ENCODE measurements at places on chromosomes 5 and 9.

- no peak for DNase-seq
These were observed 2.5 kb upstream of the SPRY4 start for GRCh38 chr5:142327111-142327842.

- DNase-seq: no peak
These were observed 95.4 kb upstream of the ERCC6L2 start for GRCh38 chr9:95780121-95780520.

DNA sequence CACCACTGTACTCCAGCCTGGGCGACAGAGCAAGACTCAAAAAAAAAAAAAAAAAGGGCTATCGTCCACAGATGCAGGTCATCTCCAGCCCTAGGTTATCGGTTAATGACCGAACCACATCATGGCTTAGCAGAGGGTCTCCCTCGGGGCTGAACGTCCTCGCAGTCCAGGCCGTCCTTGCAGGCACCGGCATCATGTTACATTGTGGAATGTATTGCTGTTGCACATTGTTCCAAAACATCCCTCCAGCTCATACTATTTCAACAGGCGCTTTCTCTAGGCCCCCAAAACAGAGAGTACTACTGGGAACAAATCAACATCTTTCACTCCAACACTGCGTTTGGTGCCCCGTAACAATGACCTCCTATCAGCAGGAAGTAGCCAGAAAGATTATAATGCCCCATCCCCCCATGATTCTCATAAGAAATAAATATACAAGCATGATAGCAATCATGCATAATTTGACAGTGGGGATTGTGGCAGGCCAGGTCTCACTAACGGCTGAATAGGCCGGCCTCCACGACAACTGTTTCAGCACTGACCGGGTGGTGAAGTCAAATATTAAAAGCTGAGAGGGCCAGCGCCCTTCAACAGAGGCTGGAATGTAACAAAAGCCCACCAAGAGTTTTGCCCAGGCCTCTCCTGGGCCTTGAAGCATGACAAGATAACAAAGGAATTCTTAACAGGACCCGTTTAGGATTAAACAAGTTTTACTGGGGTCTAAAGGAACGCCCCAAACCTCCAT lies 1.1 kb upstream of the LCN9 start:
- no peak for DNase-seq

- peak; percentile 61 for DNase-seq
These were observed 49.5 kb upstream of the SUSD1 start for GRCh38 chr9:112224401-112225289.

DNA sequence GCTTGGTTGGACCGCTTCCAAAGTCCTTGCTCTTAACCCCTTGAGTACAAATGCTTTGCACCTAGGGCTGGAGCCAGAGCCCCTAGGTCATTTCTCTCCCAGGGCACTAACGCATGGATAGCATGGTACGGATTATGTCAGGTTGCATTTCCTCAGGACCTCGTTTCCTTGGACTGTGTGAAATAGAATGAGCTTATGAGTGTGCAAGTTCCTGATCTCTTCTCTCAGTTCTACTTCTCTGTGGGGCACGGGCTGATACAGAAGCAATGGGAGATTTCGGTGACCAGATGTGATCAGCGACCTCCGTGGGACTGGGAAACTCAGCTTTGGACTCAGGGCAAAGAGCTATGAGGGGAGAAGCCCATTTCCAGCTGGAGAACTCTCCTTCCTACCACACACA lies 14.2 kb downstream of the SPARC start:
- DNase-seq: no peak

DNA sequence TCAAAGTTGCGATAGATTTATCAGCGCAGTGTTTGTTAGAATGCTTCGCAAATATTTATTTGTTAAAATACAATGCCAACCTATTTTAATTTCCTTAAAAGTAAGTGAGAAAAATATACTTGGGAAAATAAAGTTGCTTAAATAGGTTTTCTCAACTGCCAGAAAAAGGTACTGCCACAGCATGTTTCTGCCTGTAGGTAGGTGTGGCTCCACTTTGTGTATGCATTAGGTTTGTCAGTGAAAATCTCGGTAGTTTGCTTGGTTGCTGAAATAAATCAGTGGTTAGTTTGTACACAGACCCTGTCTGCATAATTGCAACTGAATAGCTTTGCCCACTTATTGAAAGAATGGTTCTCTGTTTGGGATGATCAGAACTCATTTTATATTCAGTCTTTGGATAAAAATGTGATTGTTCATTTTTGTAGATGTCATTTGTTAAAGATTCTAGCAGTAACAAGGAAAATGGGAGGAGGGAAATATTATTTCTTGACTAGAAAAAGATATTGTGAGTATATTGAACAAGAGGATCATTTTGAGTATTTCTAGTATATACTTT lies 25.7 kb downstream of the C9orf85 start:
- no peak for DNase-seq

DNA sequence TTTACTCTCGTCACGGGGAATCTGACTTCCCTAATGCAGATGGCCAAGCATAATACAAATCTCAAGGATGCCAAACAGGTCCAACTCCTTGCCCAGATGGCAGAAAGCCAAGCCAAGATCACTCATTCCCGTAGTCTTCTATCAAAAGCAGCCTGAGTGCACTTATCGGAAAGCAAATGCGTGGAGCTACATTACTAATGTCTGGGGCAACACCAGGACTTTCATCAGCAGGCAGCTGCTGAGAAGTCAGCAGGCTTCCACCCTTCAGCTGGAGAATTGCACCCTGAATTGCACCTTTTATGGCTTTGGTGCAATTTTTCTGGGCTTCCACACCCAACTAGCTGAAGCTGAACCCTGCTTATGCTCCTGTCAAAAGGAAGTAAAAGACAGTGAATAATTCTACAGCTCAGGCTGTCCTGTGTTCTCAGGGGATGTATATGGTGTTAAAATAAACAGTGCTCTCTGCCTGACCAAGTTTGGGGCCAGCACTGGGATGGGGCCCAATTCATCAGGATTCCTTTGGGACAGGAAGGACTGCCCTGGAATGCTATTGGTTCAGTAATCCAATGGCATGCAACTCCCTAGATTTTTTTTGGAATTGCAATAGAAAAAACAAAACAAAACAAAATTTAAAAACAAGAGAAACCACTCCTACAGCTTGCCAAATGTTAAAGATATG lies 92.6 kb downstream of the DPYSL3 start:
- DNase-seq: no peak

GRCh38 chr9:128420651-128421481 lies at the start of gene CERCAM:
CERCAM (plus strand) TSS chr9:128420857; CDS start chr9:128420878, 21 bp downstream.
- no peak for DNase-seq

GRCh38 chr5:143019157-143019556 lies 249.0 kb downstream of the ARHGAP26 start:
- no peak for DNase-seq

DNA sequence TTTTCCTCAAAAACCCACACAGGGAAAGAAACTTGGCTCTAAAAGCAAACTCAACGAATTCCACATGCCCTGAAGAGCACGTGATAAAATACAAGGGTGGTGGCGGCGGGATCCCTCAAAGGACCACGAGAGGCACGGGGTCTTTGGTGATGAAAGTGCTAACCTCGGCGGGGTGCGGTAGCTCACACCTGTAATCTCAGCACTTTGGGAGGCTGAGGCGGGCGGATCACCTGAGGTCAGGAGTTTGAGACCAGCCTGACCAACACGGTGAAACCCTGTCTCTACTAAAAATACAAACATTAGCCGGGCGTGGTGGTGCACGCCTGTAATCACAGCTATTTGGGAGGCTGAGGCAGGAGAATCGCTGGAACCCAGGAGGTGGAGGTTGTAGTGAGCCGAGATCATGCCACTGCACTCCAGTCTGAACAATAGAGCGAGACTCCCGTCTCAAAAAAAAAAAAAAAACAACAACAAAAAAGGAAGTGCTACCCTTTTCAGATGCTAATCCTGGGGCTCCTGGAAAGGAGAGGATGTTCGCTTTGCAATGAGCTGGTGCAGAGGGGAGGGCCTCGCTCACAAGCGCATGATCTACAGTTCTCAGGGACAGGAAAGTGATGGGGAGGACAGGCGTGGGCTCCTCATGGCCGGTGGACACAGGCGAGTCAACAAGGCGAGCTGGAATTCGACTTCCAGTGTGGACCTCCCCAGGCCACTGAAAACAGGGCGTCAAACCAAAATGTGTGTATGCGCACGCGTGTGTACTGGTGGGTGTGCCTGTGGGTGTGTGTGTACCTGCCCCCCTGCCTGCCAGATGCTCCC lies 54.1 kb downstream of the USP20 start:
- no peak for DNase-seq

GRCh38 chr5:66981266-66982055 lies 215.1 kb downstream of the CD180 start:
- DNase-seq: no peak

- DNase-seq: no peak
These were observed 139.6 kb downstream of the GABRB2 start for GRCh38 chr5:161406880-161407279.

DNA sequence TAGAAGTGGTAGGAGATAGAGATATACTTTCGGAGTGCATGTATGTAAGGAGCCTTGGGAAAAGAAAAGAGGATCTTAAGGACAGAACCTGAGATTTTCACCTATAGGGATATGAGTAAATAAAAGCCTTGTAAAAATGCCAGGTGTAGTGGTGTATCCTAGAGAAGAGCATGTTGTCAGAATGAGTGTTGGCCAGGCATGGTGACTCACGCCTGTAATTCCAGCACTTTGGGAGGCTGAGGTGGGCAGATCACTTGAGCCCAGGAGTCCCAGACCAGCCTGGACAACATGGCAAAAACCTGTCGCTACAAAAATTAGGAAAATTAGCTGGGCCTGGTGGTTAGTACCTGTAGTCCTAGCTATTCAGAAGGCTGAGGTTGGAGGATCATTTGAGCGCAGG lies 76.0 kb downstream of the IPO11 start:
- no peak for DNase-seq

- DNase-seq: peak; percentile 99
These were observed 1.7 kb upstream of the TOPORS start for GRCh38 chr9:32554107-32554506.

DNA sequence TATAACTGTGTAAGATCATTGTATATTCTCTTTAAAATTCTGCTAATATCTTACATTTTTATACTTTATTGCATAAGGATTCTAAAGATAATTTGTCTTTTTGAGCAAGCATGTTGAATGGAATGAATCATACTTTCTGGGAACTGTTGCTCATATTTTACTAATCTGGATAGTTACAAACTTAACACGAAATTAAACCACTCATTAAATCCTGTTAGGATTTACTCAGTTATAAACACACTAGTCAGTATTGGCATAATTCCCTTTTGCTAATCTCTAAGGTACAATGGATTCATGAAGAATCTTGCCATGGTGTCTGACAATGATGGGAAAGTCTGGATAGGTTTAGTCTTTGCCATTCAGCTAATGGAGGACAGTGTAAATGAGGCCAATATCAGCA lies 338.1 kb upstream of the SMC2 start:
- no peak for DNase-seq

GRCh38 chr5:18329328-18329727 lies 695.1 kb downstream of the TAF11L14 start:
- no peak for DNase-seq

- no peak for DNase-seq
These were observed 649.1 kb downstream of the BNC2 start for GRCh38 chr9:16221366-16221765.

DNA sequence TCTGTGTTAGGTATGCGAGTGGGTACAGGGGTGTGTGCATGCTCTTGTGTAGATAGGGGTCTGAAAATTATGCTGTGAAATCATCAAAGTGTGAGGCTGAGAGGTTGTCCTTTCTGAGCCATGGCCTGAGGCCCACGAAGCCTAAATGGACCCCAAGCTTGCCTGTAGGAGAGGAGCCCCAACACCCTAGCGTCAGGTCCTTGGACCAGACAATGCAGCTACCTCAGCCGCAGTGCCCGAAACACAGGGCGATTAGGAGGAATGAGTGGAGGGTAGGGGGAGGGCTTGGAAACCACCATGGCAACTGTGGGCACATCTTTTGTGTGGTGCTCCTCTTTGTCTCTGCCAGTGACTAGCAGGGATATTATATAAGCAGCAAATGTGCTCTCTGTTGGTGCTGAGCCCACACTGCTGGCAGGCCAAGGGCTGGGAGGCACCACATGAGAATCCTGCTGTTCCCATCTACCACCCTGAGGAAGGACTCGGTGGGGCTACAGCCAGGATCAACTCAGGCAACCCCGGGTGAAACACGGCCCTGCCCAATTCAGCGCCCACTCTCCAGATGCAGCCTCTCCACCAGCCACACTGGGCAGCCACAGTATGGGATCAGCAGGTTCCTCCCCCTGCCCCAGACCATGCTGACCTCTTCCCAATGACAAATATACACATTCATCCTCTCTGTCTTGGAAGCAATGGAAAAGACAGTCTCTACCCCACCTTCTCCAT lies 84.6 kb upstream of the FSTL4 start:
- DNase-seq: no peak

- peak; percentile 45 for DNase-seq
These were observed 760 bp upstream of the MAN1B1 start for GRCh38 chr9:137085920-137086530.

DNA sequence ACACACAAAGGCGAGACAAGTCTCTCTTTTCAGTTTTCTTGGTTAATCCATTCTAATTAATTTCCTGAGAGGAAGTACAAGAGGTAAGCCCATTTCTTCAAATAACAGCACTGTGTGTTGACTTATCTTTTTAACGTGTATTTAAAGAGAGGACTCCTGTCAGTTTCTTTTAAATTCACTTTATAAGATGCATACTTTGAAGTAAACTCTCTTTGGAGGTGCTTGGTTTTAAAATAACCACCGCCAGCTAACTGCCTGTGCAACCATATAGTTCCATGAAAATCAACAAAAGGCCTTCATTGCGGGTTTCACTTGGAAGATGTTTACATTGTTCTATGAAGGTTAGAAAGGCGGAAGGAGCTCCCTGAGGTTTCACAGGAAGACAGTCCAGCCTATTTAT lies 13.1 kb upstream of the SERINC5 start:
- no peak for DNase-seq

DNA sequence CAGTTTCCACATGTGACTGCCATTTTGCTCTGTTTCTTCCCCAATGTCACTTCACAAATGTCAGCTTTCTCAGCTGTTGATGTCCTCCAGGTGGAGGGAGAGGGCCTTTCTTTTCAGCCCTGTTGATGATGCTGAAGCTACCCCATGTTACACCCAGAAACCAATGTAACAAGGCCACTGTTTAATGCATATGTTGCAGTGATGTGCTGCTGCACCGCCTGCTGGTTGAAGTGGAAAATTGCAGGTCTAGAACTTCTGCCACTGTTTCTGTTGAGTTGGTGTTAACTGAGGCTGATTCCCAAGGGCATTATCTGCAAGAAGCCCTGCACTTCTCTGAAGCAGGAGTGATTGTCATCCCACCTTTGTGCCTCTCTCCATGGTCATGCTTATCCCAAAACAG lies 428.4 kb downstream of the KDM4C start:
- peak; percentile 79 for DNase-seq

DNA sequence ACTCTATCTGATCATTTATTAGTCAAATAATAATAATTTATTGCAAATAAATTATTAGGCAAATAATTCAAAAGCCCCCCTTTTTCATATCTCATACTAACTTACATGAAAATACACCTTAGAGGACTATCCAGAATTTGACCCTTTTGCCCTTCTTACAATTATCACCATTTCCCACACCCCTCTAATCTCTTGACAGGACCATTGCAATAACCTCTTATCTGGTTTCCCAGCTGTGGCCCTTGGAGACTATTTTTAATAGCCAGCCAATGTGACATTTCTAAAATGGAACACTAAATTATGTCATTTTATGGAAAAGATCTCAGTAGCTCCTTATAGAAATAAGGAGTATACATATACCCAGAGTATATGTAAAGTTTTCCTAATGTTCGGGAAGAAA lies 588.4 kb upstream of the COX7C start:
- no peak for DNase-seq
